ENCODE measurements at places on chromosomes 7 and 10.

DNA sequence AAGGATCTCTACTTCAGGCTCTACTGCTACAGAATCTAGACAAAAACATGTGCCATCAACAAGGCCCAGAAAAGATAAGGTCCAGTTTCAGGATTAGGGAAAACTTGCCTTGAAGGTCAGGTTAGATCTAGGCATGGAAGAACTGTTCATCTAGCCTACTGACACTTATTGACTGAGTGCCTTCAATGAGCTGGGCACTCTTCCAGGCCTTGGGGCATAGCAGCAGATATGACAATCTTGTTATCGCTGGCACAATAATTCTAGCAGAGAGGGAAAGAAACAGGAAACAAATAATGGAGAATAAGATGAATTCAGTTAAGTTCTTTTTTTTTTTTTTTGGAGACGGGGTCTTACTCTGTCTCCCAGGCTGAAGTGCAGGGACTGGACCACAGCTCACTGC is 71.6 kb downstream of the ADCYAP1R1 start:
- DNase-seq = no peak

DNA sequence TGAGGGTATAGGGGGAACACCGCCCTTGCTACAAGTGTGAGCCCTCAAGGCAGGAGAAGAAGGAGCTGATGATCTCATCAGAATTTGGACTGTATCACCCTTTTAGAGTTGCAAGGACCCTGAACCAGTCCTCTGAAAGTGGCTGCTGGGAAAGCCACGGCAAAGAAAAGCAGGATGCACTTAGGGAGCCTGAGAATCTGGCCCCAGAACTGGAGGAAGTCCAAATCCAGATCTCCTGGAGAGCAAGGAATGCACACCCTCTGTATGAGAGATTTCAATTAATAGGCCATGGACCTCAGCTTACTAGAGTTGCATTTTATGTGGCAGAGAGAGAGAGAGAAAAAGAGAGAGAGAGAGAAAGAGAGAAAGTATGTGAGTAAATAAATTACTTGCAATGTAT is 662.9 kb downstream of the CCSER2 start:
- DNase-seq = no peak

DNA sequence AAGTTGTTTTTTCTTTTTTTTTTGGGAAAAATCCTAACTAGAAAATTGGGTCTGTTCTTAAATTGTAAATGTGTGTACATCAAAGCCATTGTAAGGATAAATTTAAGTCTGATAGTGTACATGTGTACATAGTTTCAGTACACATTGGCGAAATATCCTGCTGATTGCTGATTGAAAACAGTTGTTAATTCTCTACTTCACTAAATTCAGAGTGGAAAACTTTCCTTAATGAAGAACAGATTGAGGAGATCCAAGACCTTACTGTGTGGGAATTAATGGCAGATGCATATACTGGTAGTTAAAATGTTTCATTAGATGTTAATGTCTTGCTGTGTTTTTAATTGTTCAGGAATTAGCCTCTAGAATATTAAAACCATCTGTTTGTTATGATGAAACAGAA is 506.0 kb downstream of the AUTS2 start:
- DNase-seq = no peak

DNA sequence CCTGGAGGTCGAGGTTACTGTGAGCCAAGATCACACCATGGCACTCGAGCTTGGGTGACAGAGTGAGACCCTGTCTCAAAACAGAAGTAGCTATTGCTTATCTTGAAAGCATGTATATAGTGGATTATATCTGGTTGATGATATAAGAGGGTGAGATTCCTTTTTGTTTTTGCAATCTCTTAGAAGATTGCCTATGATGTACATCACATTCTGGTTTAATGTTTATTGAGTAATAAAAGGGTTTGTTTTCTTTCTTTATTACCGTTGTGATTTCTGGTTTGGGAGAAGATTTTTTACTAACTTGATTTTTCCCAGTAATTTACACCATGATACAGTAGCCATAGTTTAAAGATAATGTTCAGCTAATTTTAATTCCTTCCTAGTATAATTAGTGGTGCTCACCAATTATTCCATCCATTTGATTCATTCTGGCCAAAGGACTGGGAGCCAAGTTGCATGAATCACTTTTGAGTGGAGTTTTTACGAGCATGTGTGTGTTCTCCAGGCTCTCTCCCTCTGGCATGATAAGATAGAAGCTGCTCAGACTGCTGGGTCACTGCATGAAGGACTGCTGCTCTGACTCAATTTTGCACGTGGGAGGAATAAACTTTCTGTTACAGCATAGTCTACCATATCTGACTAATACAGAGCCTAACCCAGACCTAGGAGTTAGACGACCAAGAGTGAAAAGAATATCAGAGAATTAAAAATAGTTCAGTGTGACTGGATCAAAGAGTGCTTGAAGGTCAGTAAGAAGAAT is 13.5 kb upstream of the TSPAN13 start:
- DNase-seq = no peak

GRCh38 chr7:98996150-98996552 is 117.8 kb downstream of the TRRAP start:
- DNase-seq = peak; percentile 39
